ENCODE measurements at places on chromosomes 1 and 21. TPM values are rescaled to one million over a fixed set of nuclear protein-coding genes. Genes with fewer than 3 reads are reported as not detected.

- no peak overlapping the region for H3K4me3 ChIP-seq
- H3K36me3 ChIP-seq, result peaks cover 20% of the 10 kb centered on the region
- 0 out of 2 replicates have a peak overlapping the region, but pooled peaks have one; percentile 2 for H3K27ac ChIP-seq
- peaks cover 20% of the 10 kb centered on the region for H3K4me1 ChIP-seq
Measured at GRCh38 chr1:99749504-99750347, 16.7 kb downstream of the FRRS1 start.

GRCh38 chr1:85317560-85317959 lies 41.1 kb upstream of the BCL10 start:
- no peak overlapping the region for H3K27ac ChIP-seq
- no peaks in the 10 kb centered on the region for H3K27me3 ChIP-seq
- H3K4me1 ChIP-seq, result no peaks in the 10 kb centered on the region
- no peak for DNase-seq
- H3K36me3 ChIP-seq, result no peaks in the 10 kb centered on the region

GRCh38 chr1:2233468-2233867 lies 5.3 kb downstream of the SKI start:
- no peak overlapping the region for H3K4me3 ChIP-seq
- no peak for DNase-seq
- no peaks in the 10 kb centered on the region for H3K4me1 ChIP-seq
- no peaks in the 10 kb centered on the region for H3K36me3 ChIP-seq
- no peak overlapping the region for H3K27ac ChIP-seq

TTC22 gene
- not detected for total RNA-seq

DNA sequence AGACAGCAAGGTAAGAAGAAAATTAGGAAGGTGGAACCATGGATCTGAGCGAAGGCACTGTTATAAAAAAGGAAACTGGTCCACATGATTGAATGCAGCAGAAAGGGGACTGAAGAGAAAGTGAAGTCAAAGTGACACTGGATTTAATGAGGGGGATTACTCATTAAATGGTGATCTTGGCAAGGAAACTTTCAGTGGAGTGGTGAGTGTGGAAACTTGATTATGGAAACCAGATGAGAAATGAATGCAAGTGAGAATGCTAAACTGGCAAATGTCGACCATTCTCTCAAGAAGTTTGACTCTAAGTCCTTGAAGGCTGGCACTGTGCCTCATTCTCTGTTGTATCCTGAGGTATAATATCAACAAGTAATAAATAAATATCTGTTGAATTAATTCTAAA lies 23.3 kb downstream of the COLGALT2 start:
- DNase-seq, result no peak
- H3K27ac ChIP-seq, result no peak overlapping the region
- no peaks in the 10 kb centered on the region for H3K36me3 ChIP-seq
- no peaks in the 10 kb centered on the region for H3K4me1 ChIP-seq
- H3K4me3 ChIP-seq, result no peak overlapping the region

All from Karpas-422 (cell line).